Retinal pigment epithelial cell (primary cell): ENCODE measurements at places on chromosomes 2 and 18.
A peak's percentile ranks its signal among the peaks of the same experiment; 100 is the strongest.

DNA sequence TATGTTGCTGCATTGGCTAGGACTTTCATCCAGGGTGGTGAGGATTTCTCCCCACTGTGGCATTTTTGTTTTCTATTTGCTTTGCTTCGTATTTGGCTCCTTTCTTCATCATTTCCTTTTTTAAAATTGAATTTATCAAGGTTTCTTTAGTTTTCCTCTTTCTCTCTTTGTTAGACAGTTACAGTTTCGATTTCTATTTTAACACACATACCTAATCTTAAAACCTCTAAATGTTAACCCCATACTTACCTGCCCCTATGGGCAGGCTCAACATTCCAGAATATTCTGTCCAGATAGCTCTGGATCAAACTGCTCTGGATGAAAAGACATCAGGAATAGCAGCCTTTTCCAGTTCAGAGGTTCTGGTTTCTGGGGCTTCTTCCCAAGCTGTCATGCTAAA is 49.2 kb downstream of the DIPK1C start:
- no peak for DNase-seq

DNA sequence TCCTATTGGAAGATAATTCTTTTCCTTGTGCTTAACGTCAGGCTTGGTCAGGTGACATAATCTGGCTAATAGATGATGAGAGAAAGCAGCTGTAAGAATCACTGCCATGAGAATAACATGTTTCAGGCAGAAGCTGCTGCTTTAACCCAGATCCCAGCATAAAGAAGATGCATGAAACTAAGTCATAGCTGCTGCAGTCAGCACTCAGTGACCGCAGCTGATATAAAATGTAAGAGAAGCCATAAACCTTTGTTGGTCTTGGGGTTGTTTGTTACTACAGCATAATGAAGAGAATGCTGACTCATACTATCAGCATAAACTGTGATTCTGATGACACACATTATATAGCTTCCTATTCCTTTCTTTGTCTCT is 274.3 kb upstream of the TRIB2 start:
- no peak for DNase-seq

DNA sequence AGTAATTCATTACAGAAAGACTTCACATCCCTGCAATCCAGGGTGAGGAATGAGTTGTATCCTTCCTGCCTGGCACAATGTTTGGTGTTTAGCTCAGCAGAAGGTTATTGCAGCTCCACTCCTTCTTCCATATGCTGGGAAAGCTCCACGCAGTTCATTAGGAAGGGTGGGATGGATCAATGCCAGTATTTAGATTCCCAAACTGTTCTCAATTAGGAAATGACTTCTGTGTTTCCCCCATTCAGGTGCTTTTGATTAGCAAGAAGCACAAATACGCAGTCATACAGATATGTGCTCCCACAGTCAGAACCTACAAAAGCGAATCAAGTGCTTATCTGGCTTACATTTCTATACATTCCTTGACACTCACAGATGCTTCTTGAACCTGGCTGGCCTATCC is 340.6 kb downstream of the NYAP2 start:
- DNase-seq = no peak

DNA sequence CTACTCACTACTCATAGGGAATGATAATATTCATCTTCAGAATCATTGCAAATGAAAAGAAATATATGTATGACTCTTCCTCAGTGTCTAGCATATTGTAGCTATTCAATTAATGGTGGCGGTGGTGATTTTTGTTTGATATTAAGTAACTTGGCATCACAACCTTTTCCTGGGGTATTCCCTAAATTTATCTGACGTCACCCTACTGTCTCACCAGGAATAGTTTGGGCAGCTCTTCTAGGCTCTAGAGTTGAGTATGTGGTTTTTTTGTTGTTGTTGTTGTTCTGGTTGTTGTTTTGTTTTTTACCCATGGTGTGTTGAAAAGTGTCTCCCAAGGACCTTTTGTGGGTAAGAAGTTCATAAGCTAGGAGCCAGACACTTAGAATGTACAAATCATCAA is 1320.3 kb upstream of the LRRTM1 start:
- no peak for DNase-seq

- DNase-seq = no peak
These were observed 101.7 kb upstream of the LGALSL start for GRCh38 chr2:64352292-64352691.

DNA sequence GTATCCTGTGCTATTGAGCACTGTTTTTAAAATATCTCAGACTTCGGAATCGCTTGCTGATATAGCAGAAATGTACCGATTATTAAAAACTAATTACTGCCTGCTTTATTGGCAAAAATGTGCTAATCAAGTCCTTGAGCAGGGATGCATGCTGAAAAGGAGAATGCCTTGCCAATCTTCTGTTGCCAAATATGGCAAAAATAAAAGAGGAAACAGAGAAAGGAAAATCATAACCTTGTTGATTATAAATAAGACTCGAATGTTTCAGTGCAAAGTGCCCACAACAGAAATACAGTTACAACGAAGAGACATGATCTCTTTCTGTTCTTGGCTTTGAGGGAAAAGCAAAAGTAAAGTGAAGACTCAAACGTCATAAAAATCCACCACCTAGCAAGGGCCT is 248.5 kb downstream of the TMEM182 start:
- DNase-seq = no peak

DNA sequence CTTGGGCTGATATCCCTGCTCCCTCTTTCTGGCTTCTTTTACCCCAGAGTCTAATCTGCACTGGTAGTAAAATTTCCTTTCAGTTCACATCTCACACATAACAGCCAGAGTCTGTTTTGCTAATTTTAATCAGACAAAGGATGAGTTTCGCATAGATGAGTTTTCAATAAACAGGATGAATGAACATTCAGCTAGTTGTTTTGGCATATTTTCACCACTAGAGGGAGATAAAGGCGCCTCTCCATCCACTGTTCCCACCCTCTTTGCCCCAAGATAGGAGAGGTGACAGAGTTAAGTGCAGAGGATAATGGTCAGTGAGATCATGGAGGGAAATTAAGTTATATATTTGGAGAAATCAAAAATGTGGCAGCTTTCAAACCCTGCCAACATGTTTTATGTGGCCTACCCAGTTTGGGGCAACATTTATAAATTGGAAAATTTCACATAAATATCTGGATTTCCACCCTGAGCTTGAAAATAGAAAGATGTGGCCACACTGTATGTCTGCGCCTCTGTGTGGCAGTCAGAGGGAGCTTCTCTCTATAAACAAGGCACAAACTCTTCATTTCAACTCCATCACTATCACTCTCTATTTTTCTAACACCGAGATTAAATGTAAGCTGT is 48.5 kb upstream of the DTNA start:
- no peak for DNase-seq

DNA sequence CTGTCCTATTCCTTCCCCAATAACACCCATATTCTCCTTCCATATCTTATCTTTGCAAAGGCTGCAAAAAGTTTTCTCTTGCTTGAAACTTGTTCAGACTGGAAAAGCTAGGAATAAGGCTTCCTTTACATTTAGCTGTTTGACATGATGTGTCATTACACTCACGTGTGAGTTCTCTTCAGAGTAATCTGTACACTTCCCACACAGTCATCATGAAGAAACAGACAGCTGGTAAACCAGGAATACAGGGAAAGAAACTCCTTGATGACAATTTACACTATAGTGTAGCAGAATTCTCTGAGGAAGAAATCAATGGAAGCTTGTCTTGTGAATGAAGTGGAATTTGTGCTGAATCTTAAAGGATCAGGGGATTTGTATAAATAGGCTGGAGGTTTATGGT is 628.6 kb upstream of the CDH2 start:
- DNase-seq = no peak

DNA sequence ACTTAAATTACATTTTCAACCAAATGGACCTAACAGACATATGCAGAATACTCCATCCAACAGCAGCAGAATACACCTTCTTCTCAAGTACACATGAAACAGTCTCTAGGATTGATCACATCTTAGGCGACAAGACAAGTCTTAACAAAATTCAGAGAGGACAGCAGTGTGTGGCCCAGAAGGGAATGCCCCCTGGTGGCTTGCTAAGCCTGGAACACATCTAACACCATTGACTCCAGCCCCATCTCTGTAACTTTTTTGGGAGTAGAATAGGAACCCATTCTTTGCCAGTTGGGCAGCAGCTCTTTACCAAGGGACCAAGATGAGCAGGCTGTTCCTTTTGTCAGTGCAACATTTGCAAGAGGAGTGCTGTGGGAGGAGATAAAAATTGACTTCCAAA is 249.9 kb downstream of the PLCL1 start:
- no peak for DNase-seq

DNA sequence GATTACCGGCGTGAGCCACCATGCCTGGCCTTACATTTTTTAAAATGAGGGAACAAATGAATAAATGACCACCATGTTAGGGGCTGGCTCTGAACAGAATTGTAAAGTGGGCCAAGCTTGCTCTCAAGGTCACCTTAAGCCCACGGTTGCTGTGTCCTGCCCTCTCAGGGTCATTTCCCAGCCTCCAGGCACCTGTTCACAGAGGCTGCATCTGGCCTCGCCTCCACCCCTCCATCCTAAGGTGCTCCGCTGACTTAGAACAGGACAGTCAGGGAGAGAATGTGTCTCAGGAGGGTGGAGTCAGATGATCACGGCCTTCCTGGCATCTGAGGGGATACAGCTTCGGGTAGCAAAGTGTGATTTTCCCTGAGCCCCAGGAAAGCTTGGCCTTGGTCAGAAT is 7.3 kb downstream of the SFTPB start:
- no peak for DNase-seq

GRCh38 chr2:169005994-169006393 is 25.1 kb downstream of the ABCB11 start:
- DNase-seq = no peak

GRCh38 chr2:236286873-236287545 is 22.8 kb upstream of the ASB18 start:
- no peak for DNase-seq

- DNase-seq = peak; percentile 28
These were observed 63.6 kb upstream of the ACSL3 start for GRCh38 chr2:222797261-222797660.

GRCh38 chr2:71798266-71799012 is 345.1 kb downstream of the DYSF start:
- DNase-seq = no peak

- no peak for DNase-seq
These were observed 30.9 kb upstream of the IL1R2 start for GRCh38 chr2:101960819-101961337.

- DNase-seq = no peak
These were observed 47.0 kb downstream of the LANCL1 start for GRCh38 chr2:210429403-210430137.

DNA sequence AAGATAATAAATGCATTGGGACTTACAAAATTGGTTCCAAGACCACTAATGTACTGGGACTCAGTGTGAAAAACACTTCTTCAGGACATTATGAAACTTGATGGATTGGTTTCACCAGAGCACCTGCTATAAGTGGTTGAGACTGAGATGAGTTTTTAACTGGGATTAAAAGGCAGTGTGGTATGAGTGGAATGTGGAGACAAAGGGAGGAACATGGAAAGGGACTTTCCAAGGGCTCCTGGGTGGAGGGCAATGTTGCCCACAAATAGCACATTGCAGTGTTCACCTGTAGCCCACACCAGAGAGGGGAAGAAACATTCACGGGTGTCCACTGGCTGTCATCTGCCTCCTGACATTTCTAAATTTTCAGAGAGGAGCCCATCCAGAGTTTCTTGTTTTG is 253.3 kb upstream of the TANK start:
- no peak for DNase-seq

DNA sequence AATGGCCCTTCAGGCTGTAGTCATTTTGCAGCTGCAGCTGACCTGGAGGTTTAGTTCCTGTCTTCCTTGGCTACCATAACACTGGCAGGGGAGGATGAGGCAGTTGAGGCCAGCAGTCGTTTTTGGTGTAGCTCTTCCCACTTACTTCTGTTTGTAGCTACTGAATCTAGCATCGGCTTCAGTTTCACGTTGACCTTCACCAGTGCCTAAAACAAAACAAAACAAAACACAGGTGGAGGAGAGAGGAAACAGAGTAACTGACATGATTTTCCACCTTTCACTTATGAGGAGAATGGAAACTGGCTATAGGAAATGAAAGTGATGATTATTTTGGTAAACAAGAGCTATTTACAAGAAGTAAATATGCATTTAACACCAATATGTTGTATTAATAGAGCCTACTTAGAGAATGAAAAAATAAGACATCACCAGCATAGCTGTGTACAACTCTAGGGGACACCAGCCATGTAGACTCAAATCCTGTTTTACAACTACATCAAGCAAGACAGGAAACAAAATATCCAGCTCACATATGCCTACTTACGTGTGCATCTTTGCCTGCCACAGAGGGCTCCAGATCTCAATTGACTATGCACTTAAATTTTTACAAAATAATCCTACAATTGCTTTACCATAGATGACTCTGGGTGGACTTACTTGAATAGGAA is 236.9 kb downstream of the AGPS start:
- no peak for DNase-seq

DNA sequence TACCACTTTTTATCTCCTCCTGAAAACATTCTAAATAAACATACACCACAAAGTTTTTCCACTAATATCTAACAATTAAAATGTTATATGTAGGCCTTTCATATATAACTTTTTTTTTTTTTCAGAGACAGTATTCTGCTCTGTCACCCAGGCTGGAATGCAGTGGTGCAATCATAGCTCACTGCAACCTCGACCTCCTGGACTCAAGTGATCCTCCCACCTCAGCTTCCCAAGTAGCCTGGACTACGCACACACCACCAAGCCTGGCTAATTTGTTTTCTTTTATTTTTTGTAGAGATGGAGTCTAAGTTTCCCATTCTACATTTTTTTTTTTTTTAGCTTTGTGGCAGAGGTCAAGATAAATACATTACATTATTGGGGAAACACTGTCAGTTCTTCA is 1612.6 kb upstream of the NXPH2 start:
- no peak for DNase-seq

- no peak for DNase-seq
These were observed 14.2 kb downstream of the SEPTIN2 start for GRCh38 chr2:241329669-241330615.

- DNase-seq = no peak
These were observed 538.7 kb downstream of the TRIB2 start for GRCh38 chr2:13255485-13255884.

DNA sequence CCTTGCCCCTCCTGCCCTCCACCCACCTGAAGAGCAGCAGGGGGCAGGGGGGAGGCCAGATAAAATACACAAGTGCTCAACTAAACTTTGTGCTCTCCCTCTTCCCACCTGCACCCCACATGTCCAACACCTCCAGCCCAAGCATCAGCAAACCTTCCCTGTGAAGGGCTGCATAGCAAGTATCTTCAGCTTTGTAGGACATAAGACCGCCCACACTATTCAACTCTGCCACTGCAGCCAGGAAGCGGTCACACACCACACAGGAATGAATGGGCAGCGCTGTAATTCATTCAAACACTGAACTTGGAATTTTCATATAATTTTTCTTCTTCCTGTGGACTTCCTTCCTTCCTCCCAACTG is 27.5 kb downstream of the TFCP2L1 start:
- no peak for DNase-seq
